ENCODE measurements at places on chromosomes 2 and 18.

GRCh38 chr2:64655873-64656272 is 2.2 kb upstream of the SERTAD2 start:
- no peak for DNase-seq

DNA sequence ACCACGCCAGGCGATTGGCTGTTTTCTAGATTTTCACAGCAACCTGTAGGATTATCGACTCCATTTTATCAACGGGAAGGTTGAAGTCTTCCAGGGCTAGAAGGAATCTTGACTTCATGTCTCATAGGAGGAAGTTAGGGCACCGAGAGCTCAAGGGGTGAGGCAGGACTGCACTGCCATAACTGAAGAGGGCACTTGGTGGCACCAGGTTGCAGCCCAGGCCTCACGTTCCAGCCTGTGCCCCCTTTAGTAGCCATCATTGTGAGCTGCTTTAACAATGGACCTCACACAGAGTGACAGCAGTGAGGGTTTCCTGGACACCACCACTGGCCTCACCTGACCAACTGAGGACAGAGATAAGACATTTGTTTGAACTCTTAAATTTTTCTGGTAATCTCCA is 22.9 kb upstream of the RPL37A start:
- DNase-seq: no peak

DNA sequence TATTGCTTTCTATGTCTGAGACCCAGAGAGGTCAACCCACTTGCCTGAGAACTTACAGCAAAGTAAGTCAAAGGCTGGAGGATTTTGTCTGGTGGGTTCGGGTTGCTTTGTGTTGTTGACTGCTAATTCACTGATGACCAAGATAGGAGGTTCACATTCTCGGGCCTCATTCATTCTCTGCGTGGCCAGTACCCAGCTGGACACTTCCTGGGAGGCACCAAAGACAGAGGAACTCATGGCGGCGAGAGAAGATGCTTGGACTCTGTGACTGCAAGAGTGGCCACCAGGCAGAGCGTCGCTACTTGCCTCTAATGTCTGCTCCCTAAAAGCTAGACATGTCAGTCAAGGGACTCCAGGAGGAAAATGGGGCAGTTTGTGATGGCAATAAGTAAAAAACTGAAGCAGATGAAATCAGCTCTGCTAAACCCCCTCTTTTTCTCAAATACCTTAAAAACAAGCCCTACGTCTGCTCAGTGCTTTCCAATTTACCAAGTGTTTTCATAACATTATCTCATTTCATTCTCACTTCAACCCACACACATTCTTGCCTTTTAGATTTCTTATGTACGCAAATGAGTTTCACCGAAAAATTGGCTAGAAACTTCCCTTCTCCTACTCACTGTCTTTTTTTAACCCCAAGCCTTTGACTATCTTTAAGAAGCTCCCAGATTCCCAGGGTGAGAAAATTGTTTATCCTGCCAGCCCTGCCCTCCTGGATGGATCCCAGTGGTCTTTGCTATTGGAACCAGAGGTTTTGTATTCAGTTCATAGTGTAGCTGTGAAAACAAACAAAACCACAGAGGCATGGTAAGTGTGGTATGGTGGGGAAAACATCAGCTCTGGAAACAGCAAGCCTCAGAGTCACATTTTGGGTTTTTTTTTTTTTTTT is 4.9 kb upstream of the LBH start:
- DNase-seq: no peak

DNA sequence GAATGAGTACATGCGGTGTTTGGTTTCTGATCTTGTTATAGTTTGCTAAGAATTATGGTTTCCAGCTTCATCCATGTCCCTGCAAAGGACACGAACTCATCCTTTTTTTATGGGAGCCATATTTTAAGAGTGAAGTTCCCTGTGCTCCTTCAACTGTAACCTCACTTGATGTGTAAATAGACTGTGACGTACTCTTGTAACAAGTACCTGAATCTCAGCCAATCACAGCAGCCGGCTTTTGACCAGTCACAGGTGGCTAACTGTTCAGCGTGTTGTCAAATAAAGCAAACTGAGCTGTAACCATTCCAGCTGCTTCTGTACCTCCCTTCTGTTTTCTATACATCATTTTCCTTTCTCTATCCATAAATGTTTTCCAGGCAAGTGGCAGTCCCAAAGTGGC is 774.3 kb upstream of the HS6ST1 start:
- DNase-seq: no peak

- no peak for DNase-seq
Measured at GRCh38 chr2:196168181-196168580, 3.2 kb downstream of the STK17B start.

GRCh38 chr2:168550670-168551069 is 94.6 kb downstream of the CERS6 start:
- DNase-seq: peak; percentile 1

GRCh38 chr18:59085797-59086196 is 53.9 kb upstream of the SEC11C start:
- DNase-seq: no peak

DNA sequence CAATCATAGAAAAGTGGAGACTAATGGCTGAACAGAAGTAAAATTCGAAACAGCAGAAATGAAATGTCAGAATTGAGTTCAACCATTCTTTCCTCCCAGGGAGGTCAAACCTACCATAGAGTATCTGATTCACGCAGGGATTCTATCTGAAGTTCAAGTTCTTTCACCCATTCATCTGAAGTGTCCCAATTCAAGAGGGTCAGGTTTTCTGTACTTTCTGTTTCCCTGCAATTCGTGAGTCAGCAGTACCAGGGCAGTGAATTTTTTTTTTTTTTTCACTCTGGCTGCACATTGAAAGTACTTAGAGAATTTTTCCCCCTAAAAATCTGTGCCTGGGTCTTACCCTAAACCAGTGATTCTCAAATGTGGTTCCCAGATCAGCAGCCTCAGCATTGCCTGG is 40.9 kb upstream of the CCDC88A start:
- DNase-seq: no peak

GRCh38 chr18:52484977-52485376 is 145.0 kb downstream of the DCC start:
- no peak for DNase-seq

- no peak for DNase-seq
Measured at GRCh38 chr2:214715025-214715424, 94.5 kb downstream of the BARD1 start.

DNA sequence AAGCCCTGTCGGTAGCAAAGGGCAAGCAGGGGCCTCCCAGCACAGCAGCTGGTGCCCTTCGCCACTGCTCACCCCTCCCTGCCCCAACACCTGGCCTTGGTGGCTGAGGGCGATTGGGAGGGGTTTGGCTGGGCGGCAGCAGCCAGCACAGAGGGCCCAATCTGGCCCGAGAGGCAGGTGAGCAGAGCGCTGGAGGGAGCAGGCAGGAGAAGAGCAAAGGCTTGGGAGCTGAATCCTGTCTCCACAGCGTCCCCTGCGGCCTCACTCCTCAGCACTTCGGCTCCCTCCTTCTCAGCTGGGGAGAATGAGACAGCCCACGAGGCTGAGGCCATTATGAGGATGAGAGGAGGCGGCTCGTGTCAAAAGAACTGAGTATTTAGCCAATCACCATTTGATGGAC is 74.9 kb upstream of the TAF1B start:
- peak; percentile 87 for DNase-seq

- no peak for DNase-seq
Measured at GRCh38 chr18:47040982-47041381, 5.6 kb upstream of the ELOA2 start.

DNA sequence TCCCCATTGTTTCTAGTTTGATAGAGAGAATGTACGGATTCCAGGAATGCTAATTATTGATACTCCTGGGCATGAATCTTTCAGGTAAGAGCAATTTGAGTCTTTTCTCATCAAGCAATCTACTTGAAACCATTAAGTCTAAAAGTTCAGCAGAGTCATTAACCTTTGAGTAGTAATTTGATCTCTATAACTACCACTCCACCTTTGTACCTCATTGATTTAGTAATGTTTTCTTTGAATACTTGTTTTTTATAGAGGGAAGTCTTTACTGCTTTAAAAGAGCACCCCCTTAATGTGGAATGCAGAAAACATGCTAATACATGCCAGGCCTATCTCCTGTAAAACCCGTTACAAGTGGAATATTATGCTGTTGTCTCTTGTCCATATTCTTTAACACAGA is 45.0 kb downstream of the EIF5B start:
- no peak for DNase-seq

GRCh38 chr2:187115627-187116026 is 266.7 kb upstream of the ZSWIM2 start:
- no peak for DNase-seq

- DNase-seq: no peak
Measured at GRCh38 chr2:220106065-220106464, 478.6 kb downstream of the SLC4A3 start.

GRCh38 chr2:54878182-54878581 is 154.7 kb downstream of the EML6 start:
- DNase-seq: peak; percentile 79

- no peak for DNase-seq
Measured at GRCh38 chr2:120675460-120676130, 60.1 kb upstream of the GLI2 start.

DNA sequence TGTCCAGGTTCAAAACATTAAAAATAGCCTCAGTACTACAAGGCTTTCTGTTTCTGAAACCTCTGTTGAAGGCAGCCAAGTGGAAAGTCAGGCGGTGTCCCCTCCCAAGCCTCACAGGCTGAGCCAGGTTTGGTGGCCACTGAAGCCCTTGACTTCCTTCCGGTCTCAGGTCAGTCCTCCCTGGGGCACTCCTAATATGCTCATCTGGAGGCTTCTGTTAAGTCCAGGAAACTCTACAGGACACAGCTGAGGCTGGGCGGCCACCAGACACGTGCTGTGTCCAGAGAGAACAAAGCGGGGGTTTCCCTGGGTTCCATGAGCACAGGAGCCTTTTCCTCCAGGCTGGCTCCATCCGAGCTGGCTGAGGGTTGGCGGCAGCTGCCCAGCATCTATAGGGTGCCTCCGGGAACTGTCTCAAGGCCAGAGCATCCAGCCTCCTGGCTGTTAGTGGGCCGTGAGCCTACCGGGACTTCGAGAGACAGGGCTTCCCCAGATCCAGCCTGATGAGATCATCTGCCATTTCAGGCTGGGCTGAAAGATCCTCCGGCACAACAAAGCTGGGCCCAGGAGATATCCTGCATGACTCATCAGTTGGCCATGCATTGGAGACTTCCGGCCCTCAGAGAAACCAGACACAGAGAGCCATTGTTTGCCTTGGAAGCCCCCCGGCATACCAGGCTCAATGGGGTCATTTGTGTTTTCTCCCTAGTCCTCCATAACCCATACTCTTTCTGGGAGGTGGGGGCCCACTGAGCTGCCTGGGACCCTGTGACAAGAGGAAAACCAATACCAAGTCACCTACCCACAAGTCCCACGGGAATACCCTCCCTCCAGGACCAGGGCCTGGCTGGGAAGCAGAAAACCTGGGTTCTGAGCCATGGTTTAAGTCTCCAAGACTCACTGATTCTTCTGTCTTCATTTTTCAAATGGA is 71.7 kb downstream of the HS1BP3 start:
- DNase-seq: no peak

DNA sequence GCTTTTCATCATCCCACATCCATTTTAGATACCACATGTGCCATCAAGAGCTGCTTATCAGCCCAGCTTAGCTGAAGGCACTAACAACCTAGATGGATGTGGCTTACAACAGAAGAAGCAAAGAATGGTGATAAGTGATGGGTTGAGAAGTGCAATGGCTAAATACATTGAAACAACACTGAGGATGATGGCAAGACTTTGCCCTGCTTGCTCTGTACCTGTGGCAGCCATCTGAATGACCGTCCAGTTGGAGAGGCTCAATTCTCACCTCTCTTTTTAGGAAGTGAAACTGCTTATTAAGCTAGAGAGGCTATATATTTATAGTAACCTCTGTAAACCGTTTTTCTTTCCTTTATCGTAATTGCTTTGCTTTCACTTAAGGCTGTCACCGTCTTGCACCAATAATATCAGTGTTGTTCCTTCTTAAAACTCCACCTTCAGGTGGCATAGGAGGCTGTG is 5.7 kb downstream of the GPATCH11 start:
- no peak for DNase-seq

GRCh38 chr2:133541797-133542196 is 26.5 kb downstream of the NCKAP5 start:
- DNase-seq: no peak

GRCh38 chr2:37883518-37883917 is 41.6 kb upstream of the RMDN2 start:
- no peak for DNase-seq

- no peak for DNase-seq
Measured at GRCh38 chr2:41998186-41999127, 49.4 kb upstream of the PKDCC start.

- no peak for DNase-seq
Measured at GRCh38 chr18:25544546-25545287, 192.8 kb upstream of the ZNF521 start.

DNA sequence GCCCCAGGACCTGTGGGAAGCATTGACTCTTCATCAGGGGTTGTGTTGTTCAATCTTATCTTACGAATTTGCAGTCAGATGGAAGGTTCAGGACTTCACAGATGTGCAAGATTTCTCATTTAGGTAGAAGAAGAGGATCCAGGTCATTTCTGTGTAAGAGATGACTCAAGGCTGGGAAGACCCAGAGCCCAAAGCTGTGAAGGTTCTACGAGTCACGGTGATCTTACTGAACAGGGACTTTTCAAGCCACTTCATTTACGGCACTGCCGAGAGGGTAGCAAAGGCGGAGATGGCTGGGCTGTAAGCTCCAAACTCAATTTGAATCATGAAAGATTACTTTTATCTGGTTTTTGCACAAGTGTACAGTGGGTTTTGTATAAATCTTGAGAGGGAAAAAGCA is 228.0 kb upstream of the MEX3C start:
- DNase-seq: no peak

GRCh38 chr2:237547841-237548416 is 18.4 kb upstream of the PRLH start:
- peak; percentile 59 for DNase-seq

DNA sequence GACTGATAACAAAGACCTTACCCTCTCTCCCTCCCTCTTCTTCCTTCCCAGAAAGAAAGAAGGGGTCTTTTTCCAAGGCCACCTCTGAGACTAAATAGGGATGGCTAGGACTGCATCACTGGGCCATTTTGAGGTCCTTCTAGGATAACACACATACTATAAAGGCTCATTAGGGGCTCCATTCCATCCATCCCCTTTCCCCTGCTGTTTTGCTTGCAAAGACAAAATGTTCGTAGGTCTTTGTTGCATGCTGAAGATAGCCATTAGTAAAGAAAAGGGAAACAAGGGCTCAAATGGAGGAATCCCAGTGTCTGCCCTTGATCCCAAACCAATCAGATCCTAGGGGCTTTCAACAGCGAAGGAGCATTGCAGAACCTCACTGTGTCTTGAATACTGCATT is 344.3 kb downstream of the CYP26B1 start:
- no peak for DNase-seq

- DNase-seq: no peak
Measured at GRCh38 chr2:96817882-96818281, 1.8 kb downstream of the CNNM3 start.

All from NCI-H146 (cell line).